ENCODE measurements at places on chromosomes 16 and 17.

DNA sequence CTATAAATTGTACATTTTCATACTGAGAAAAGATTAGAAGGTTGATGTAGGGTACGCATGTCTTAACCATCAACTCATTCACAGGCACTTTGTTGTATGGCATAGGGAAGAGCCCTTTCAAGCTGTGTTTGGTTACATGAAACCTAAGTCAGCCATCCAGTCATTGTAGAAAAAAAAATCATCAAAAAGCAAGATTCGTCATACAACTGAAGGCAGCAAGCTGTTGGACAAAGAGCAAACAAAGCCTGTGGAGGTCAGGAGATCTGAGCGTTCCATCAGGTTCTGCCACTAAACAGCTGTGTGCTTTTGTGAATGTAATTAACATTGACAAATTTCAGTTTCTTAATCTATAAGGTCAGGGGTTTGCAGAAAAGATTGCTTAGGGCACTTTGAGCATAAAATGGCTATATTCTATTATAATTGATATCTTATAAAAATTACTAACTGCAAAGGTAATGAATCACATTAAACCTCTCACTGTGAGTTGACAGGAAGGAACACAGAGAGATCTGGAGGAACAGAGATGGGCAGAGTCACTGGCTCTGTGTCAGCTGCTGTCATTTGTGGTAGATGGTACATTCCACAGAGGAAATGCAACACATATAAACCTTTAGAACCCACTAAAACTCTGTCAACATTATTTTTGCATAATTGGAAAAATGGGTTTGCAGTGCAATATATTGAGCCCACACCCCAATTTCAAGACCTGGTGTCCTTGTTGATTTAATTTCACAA is 66.3 kb upstream of the MYOCD start:
- peak; percentile 41 for DNase-seq

- DNase-seq: no peak
Observed at GRCh38 chr16:85606904-85607303, 6.2 kb upstream of the GSE1 start.

DNA sequence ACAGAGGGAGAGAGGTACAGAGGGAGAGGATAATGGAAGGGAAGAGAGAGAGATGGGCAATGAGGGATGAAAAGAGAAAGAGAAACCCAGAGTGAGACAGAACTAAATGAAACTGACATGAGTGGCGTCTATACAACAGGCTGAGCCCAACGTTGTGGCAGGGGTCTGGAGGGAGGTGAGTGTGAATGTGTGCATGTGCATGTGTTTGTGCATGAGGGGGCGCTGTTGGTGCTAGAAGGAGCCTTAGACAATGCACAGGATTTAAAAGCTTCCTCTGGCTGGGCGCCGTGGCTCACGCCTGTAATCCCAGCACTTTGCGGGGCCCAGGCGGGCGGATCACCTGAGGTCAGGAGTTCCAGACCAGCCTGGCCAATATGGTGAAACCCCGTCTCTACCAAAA is 454.8 kb upstream of the CDH11 start:
- DNase-seq: no peak

- no peak for DNase-seq
Observed at GRCh38 chr17:70492368-70492767, 323.0 kb downstream of the KCNJ2 start.

DNA sequence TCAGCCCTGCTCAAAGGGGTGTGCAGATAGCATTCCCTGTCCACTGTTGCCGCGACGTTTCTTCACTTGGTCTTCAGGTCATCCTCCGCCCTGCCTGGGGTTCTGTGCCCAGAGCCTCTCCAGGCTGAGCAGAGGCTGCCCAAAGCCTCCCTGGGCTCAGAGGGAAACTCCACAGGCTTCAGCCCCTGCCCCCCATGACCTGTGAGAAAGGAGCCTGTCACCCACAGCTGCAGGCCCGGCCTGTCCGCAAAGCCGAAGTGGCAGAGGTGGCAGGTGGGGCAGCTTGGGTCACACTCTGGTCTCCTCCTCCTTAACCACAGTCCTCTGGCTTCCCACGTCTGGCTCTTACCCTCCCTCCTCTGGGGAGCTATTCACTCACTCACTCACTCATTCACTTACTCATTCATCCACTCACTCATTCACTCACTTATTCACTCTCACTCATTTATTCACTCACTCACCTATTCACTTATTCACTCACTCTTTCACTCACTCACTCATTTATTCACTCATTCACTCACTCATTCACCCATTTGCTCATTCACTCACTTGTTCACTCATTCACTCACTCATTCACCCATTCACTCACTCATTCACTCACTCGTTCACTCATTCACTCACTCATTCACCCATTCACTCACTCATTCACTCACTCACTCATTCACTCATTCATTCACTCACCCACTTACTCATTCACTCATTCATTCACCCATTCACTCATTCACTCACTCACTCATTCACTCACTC is 7.1 kb upstream of the CPSF4L start:
- no peak for DNase-seq

- no peak for DNase-seq
Observed at GRCh38 chr16:779561-779960, 8.6 kb downstream of the RPUSD1 start.

- no peak for DNase-seq
Observed at GRCh38 chr16:89613231-89613953, at the start of gene DPEP1. DPEP1 (plus strand) TSS chr16:89613642; CDS start chr16:89630411, 16,769 bp downstream.

DNA sequence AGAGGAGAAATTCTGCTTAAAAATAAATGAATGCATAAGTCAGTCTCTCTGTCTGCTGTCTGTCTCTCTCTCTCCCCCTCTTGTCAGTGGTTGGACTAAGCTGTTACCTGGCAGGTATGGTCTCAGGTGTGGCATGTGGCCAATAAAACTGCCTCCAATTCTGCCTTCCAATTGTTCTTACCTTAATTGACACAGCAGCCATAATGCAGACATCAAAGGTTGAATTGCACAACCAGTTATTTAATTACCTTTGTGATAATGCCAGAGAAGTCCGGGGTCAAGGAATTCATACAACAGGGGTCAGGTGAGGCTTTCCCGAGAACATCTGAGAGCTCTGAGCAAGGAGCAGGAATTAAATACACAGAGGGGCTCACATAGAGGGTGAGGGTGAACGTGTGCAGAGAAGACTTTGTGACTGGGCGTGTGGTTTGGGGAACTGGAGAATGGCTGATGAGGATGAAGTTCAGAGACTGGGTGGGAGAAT is 78.8 kb upstream of the CDYL2 start:
- no peak for DNase-seq

GRCh38 chr17:70172923-70173322 is 3.6 kb downstream of the KCNJ2 start:
- DNase-seq: no peak

DNA sequence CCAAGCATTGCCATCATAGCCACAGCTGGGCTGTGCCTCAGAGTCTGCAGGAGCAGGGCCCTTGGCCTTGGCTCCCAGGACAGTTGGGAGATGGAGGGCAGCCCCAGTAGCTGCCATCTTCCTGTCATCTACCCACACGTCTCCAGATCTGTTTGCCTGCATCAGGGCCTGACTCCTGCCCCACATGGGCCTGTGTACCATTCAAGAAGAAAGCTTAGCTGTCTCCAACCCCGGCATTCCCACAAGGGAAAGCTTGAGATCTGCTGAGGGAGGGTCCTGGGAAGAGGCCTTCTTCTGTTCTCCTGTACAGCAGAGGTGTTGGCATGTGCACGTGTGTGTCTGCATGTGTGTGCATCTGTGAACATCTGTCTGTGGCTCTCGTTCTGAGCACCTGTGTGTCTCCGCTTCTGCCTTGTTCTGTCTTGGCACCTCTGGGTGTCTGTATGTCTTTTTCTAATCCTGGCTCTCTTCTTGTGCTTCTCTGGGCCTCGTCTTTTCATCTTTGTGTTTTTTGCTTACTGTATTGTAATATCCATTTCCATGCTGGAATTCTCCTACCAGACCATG is 122.2 kb downstream of the MRM1 start:
- DNase-seq: no peak

- no peak for DNase-seq
Observed at GRCh38 chr17:66416207-66416940, 114.0 kb downstream of the PRKCA start.

DNA sequence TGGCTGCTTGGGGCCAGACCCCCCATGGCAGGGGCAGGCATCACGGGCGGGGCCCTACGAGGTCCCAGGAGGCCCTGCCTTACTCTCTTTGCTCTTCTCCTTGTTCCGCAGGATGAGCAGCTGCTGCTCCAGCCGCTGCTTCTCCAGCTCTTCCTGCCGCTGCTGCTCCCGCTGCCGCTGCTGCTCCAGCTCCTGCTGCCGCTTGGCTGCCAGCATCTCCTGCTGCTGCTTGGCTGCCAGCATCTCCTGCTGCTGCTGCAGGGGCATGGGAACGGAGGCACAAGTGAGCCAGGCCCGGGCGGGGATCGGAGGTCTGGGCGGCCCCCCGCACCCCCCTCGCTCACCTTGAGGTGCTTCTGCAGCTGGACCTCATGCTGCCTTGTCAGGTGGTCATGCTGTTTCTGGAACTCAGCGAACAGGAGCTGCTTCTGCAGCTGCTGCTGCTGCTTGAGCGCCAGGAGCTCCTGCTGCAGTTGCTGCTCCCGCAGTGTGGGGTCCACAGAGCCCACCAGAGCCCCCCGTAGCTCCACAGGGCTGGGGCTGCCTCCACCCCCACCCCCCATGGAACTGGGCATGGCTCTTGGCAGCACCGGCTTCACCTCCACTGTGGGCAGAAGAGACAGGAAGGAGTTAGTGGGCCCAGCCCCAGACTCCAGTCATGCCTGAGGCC is 22.8 kb downstream of the G6PC3 start:
- DNase-seq: no peak

- DNase-seq: no peak
Observed at GRCh38 chr16:48903039-48903438, 293.1 kb upstream of the N4BP1 start.

DNA sequence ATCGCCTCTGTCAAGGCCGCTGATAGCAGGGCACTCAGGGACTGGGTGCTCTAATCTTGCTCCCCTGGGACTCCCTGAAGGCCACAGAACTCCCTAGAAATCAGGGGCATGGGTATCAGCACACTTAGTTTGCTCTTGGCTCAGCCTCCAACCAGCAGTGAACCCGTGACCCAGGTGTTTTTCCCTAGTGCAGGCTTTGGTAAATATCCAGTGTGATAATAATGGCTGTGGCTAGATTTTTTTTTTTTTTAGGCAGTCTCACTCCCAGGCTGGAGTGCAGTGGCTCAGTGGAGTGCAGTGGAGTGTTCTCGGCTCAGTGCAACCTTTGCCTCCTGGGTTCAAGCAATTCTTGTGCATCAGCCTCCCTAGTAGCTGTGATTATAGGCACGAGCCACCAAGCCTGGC is 10.3 kb downstream of the NUPR1 start:
- no peak for DNase-seq

DNA sequence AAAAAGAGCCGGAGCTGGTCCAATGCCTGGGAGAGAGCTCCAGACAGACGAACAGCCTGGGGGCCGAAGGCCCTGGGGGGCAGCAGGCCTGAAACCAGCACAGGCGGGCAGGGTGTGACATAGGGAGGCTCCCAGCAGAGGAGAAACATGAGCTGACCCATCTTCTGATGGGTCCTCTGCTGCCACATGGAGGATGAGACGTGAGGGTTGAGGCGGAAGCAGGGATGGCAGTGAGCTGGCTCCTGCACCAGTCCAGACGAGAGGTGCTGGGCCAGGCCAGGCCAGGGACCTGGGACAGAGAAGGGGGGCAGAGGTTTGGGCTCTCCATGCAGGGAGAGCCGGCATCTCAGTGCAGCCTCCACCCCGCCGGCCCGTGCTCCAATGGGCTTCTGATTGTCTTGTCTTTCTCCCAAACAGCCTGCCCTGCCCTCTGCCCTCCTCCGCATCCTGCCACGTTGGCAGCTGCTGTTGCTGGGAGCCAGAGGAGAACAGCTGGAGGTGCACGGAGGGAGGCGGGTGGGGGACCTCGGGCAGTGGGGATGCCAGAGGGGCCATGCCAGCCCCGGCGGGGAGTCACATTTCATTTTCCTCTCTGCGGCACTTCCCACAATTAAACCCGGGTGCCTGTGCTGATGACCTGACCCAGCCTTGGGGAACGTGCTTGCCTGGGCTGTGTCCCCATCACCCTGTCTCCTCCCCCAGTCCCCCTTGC is 139.1 kb upstream of the GSE1 start:
- no peak for DNase-seq

- DNase-seq: no peak
Observed at GRCh38 chr16:75025761-75026160, 26.9 kb downstream of the ZNRF1 start.

- DNase-seq: no peak
Observed at GRCh38 chr17:40325156-40326013, 16.4 kb downstream of the RARA start.

- DNase-seq: peak; percentile 27
Observed at GRCh38 chr17:77957235-77957856, 1.2 kb upstream of the TNRC6C start.

GRCh38 chr17:1649844-1650501 is at the start of gene RILP:
RILP (minus strand) TSS chr17:1649866; CDS start chr17:1649804, 62 bp downstream.
- DNase-seq: peak; percentile 65

GRCh38 chr17:77963441-77963840 is 4.9 kb downstream of the TNRC6C start:
- DNase-seq: peak; percentile 72

DNA sequence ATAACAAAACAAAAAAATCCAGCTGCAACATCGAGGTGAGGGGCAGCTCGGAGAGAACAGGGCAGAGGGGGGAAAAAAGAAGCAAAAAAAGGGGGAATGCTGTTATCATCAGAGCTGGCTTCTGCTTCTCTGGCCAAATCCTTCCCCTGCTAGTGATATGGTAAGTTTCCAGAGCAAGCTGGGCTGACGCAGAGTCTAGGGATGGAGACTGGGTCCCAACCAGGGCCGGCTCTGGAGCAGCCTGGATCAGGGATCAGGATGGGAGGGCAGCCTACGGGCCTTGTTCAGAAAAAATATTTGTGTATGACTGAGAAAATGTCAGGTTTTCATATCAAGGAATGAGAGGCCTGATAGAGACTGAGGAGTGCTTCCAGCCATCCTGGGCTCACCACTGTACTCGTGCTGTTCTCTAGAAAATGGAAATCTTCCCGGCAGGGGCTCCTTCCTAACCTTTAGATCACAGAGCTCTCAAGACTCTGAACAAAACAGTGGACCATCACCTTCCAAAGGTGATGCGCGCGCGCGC is 726 bp upstream of the C1QTNF1 start:
- DNase-seq: no peak

DNA sequence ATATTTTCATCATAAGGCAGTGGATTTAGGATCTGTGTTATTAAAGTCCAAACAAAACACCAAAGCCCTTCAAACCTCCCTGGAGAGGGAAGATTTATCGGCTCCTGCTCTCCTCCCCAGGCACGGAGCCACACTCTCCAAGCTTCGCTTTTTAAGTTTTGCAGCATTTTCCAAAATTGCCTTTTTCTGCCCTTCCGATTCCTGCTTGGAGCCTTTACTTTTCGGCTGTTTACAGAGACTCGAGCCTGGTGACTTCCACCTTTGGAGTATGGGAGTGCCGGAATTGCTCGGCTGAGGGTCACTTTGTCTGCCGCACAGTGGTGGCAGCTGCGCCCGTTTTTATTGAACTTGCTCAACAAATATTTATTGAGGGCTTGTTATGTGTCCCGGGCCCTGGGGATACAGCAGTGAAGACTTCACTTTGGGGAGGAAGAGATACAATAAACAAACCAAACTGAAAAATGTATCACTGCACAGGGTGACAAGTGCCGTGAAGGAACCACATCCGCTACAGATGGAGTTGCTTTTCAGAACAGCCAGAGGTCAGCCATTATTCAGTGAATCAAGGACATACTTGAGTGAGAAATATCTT is 185.5 kb downstream of the NTN1 start:
- DNase-seq: no peak
